Breast epithelium (tissue), 4 donors: ENCODE measurements at places on chromosomes 2 and 18. TPM values are rescaled to one million over a fixed set of nuclear protein-coding genes. Genes with fewer than 3 reads are reported as not detected.

DNA sequence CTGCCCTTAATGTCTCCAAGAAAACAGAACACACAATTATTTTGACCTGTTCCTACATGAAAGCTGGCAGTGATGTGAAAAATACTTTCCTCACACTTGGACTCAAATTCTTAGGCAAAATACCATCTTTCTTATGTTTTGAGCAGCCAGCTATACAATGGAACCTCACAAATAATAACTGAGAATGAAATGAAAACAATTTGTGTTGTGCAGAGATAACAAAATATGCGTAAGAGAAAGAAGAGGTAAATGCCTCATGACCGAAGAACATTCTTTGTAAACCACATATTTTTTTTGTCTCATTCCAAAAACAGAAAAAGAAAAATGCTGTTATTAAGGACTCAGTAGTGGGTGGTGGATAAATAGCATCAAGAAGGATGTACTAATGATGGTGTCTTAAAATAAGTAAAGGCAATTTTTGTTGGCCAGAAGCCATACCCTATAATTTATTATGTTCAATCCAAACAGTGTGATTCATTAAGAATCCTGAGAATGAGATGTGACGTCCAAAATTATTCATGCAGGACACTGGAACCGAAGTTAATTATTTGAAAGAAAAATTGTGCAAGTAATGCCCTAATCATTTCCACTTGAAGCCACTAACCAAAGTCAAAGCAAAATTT is 193.0 kb upstream of the NETO1 start:
- DNase-seq: no peak

GRCh38 chr2:121925466-121925865 is 170.0 kb downstream of the TSN start:
- no peak for DNase-seq

GRCh38 chr2:104841744-104842143 is 12.2 kb upstream of the POU3F3 start:
- DNase-seq: no peak

The CHRNA1 gene
- 8.2 TPM for total RNA-seq

GRCh38 chr2:178913049-178913441 is 105.8 kb upstream of the TTN start:
- no peak for DNase-seq

- DNase-seq: no peak
These were observed 418.9 kb upstream of the POU3F3 start for GRCh38 chr2:104434966-104435365.

DNA sequence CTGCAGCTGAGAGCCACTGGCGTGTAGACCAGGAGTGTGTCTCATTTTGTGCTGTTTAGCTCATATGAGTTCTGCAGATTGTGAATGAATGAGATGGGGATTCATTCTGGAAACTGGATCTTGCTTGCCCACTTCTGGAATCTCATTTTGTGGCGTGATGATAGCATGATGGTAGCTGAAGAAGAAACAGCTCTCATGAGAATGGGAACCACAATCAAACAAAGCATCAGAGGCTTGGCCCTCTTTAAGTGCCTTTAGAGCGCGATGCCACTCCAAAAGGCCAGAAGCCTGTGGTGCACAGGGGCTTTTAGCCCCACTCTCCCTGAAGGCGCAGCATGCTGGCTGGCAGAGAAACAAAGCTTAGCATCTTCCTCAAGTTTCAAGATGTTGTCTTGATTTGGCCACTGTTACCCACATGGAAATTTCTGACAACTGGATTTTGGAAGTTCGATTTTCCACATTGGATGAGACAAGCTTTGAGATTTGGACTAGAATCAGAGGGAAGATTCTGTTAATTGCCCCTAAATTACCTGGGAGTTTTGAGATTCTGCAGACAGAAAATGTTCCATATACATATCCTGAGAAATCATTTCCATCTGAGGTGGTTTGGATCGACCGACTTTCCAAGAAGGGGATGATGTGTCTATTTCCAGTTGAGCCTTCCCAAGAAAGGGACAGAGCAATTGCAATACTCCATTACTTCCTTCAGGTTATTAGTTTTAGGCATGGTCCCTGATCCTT is 234.5 kb downstream of the VAPA start:
- DNase-seq: no peak

- no peak for DNase-seq
These were observed 94.4 kb upstream of the GPC1 start for GRCh38 chr2:240341064-240341463.

- no peak for DNase-seq
These were observed 25.7 kb upstream of the OTOS start for GRCh38 chr2:240166191-240166590.
